ENCODE measurements at places on chromosomes 5 and 9.
A peak's percentile ranks its signal among the peaks of the same experiment; 100 is the strongest.

DNA sequence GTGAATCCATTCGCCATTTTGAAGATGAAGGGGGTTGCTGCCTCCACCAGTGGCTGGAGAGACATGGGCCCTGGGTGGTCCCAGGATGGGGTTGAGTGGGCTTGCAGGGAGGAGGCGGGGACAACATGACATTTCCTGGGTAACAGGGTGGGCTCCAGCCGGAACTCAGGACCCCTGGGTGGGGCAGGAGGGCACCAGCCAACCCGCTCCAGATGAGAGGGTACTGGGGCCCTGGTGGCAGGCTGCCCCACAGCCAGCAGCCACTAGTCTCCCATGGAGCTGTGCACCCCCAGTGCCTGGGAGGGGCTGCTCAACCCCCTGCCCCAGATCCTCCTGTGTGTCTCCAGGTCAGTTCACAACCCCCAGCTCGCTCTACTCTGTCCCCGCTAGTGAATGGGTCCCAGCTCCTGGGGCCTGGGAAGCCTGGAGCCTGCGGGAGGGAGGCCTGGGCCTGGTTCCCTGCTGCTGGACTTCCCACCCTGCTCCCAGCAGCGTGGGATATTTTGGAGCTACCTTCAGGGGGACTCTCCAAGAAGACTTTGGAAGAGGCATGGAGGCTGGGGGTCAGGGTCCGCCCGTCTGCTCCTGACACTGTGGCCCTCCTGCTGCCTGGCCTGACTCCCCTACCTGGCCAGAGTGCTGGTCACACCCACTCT is 55.9 kb downstream of the AHRR start:
- DNase-seq, result no peak

GRCh38 chr5:168552146-168552545 is 23.0 kb downstream of the FBLL1 start:
- peak; percentile 82 for DNase-seq

DNA sequence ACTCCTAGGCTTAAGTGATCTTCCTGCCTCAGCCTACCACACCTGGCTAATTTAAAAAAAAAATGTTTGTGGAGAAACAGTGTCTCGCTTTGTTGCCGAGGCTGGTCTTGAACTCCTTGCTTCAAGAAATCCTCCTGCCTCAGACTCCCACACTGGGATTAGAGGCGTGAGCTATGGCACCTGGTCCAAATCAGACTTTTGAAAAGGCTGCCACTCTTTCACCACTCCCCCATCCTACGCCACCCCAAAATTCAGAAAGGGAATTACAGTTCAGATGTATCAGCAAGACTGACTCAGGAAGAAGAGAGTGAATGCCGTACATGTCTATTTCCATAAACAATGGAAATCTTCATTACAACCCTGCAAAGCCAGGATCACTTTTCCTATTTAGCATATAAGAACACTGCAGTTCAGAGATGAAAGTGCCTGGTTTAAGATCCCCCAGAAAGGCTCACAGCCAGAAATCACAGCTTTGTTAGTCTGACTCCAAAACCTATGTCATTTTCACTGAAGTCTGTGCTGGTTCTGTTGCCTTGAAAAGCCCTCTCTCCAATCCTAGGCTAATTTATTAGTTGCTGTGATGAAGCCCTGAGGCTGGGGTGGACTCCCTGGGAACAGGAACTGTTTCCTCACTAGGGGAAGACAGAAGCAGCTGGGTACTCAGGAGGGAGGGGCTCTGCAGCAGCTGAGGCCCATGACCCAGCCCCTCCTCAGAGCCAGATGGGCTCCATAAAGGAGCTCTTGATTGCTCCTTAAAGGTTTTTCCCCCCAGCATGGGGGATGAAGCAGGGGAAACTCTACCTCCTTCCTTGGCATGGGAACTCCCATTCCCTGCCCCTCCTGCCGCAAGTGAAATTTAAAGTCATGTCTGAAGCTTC is 3.1 kb downstream of the FBLL1 start:
- DNase-seq, result no peak

DNA sequence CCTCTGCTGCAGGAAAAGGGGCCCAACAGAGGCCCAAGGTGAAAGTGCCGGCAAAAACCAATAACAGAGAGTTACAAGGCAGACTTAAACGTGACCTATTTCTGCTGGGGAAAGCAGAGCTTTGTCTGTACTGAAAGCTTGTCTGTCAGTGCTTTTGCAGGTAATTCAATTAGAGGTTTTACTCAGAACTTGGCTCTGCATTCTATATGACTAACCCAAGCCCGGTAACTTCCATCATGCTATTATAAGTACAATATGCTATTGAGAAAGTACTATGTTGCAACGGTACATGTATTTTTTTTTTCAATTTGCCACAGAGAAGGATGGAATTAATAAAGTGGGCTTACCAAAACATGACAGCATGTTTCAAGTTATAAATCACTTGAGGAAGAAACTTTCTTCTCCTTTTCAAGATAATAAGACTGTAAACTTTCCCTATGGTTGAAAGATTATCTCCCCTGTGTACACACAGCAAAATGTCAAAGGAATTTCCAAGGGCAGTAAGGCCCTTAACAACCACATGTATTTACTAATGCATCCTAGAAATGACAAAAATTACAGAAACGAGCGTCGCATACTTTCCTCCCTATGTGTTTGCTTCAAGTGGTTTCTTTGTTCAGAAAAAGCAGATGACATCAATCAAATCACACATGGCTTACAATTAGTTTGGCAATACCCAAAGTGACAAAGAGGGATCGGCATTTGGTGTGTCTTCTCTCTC is 282.4 kb downstream of the EFNA5 start:
- peak; percentile 90 for DNase-seq

DNA sequence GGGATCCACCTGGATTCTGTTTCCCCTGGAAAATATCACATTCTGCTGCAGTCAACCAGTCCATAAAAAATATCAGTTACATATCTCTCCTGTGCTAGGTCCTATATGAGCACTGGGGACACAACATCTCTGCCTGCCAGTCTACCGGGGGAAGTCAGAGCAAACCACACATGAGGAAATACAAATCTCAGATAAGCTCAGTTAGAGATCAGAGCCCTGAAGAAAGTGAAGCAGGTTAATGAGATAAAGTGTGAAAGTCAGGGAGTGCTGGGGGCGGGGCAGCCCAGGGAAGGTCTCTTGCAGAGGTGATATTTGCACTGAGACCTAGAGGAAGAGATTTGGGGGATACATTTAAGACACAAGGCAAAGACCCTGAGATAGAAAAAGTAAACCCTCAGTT is 67.8 kb upstream of the SLC1A1 start:
- no peak for DNase-seq

- no peak for DNase-seq
These were observed 155.4 kb downstream of the SEMA6A start for GRCh38 chr5:116419258-116419657.

- DNase-seq, result peak; percentile 33
These were observed 443.0 kb downstream of the ACTL7B start for GRCh38 chr9:108412755-108413154.

DNA sequence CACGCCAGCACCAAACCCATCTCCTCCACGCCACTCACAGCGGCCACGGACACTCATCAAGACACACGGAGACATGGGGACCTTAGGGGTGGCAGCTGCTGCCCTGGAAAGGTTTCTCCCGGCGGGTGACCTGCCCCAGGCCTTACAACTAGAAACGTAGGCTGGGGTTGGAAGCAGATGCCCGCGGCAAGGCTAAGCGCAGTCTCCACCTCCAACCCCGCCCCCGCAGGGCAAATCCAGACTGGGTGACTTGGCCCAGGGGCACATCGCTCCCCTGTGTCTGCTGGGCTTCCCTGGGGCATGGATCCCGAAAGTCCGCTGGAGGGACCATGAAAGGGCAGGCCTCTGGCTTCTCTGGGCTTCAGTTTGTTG is 12.0 kb upstream of the ASS1 start:
- DNase-seq, result no peak

GRCh38 chr5:59007460-59008063 is 424.7 kb downstream of the RAB3C start:
- DNase-seq, result peak; percentile 35

DNA sequence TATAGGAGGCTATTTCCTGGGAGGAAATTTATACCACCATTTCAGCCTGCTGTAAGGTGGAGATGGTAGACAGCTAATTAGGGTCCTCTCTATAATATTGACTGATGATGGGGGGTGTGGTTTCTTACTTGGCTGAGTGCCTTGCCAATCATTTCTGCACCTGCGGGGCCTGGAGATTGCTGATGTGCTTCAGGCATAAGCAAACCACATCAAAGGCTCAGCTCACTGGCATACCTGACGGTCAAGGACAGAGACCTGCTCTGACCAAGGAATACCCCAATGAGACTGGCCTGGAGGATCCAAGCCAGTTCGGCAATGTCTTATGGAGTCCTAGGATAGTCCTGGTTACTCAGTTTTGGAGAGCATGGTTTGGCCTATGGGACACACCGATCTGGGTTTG is 29.5 kb downstream of the ANKH start:
- DNase-seq, result no peak

GRCh38 chr9:20205821-20206220 is 416.5 kb downstream of the MLLT3 start:
- peak; percentile 66 for DNase-seq

DNA sequence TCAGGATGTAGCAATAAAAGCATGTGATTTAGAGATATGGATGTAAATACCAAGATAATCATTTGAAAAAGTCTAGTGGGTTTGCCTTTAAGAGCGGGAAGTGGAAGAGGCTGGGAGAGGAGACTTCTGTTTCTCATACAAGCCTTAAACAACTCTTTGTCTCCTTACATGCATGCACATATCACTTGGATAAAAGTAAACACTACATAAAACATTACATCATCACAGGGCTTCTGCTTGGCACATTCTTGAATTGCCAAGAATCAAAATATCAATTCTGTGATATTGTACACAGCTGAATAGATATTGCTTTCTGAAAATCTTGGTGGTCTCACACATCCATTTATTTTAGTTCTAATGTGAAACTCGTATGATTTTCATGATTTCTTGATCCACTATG is 57.6 kb downstream of the FOXD1 start:
- no peak for DNase-seq

- no peak for DNase-seq
These were observed 6.4 kb downstream of the PRLR start for GRCh38 chr5:35223787-35224395.

- no peak for DNase-seq
These were observed 75.1 kb downstream of the MAST4 start for GRCh38 chr5:66671305-66671704.

DNA sequence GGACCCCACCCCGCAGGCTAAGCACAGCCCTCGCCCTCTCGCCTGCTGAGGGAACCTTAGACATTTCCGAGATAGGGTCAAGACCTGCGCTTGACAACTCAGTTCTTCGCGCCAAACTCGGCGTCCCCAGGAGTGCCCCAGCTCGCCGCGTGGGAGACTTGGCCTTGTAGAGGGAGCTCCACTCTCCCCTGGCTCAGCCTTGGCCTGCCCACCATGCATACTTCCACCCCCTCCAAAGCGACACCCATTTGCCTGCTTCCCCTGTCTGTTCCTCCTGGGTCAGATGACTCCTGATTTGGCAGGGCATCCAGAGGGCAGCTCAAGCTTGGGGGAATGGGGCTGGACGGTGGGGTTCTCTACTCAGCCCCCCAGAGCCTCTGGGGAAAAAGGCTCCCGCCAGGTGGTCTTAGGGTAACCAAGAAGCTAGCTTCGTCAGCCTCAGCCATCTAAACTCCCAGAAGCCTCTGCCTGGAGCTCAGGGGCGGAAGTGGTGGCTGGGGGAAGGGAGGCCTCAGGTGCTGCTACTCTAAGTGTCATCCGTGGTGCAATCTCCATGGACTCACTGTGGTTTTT is 560 bp downstream of the DOCK2 start:
- DNase-seq, result no peak

DNA sequence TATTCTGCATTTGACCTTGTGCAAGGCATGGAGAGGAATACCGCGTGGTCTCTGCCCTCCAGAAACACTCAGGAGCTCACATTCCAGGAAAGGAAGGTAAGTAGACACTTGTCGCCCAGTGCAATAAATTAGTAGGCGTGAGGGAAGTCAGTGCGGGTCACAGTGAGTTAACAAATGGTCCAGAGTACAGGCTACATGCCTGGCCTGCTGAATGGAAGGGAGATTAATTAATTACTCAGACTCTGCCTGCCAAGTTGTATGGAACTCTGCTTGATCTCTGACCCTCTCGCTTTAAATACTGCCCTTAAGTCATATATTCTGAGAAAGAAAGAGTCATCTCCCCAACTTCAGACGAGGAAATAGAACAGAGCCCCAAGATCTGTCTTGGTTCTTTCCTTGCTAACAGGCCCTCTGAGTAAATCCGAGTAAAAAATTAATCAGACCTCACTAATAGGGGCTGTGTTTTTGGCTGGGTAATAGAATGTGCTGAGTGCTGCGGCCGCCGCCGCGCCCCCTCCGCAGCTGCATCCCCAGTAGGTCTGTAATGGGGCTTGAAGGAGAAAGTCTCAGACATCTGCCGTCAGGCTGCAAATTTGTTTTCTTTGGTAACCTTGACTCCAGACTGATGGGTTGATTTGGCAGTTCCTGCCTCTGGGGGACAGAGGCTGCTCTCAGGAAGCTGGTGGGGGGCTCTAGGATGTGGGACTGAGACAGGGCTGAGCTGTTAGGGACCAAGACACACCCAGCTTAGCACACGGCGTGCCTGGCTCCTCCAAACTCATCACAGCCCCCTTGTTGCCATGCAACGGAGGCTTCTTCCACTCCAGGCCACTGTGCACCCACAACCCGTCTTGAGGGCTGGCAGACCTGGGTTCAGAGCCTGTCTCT is 144.4 kb downstream of the NSG2 start:
- DNase-seq, result no peak

GRCh38 chr9:105646879-105647594 is 15.2 kb upstream of the TAL2 start:
- no peak for DNase-seq

GRCh38 chr5:79157305-79157704 is 45.7 kb downstream of the BHMT start:
- no peak for DNase-seq

- DNase-seq, result no peak
These were observed 424.7 kb upstream of the ST8SIA4 start for GRCh38 chr5:101327816-101328215.

DNA sequence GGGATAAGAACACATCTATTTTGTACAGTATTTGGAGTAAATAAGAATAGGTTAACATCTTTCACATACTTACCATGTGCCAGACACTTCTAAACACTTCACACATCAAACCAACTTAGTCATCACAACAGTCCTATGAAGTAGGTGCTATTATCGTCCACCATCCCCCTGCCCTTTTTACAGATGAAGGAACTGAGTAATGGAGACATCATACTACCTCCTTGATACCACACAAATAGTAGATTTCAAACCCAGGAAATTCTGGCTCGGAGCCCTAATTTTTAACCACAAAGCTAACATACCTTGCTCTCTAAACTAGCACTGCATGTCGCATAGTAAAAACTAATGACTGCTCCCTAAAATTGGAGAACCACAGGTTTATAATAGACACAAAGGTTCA is 4.2 kb upstream of the ZNF366 start:
- peak; percentile 72 for DNase-seq

All from HCEC 1CT (cell line).